Muscle of leg (tissue), 16 donors: ENCODE measurements at places on chromosomes 7 and 10. TPM values are rescaled to one million over a fixed set of nuclear protein-coding genes. Genes with fewer than 3 reads are reported as not detected.

DNA sequence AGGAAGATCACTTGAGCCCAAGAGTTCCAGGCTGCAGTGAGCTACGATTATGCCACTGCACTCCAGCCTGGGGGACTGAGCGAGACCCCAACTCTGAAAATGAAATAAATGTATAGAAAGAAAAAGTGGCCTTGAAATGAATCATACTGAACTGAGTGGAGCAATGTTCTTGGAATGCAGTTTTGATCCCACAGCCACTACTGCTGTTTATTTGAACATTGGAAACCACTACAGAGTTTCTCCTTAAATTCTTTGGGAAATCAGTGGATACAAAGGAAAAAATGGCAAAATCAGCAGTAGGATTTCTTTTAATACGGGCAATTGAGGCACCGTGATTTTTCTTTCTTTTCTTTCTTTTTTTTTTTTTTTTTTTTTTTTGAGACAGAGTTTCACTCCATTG lies 637.4 kb downstream of the GALNT17 start:
- no peak for DNase-seq

DNA sequence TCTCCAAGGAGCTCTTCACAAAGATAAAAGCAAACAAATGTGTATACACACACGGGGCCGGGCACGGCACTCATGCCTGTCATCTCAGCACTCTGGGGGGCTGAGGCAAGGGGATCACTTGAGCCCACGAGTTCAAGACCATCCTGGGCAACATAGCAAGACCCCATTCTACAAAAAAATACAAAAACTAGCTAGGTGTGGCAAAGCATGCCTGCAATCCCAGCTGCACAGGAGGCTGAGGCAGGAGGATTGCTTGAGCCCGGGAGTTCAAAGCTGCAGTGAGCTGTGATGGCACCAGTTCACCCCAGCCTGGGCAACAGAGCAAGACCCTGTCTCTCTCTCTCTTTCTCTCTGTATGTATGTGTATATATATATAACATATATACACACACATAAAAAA lies 22.3 kb downstream of the TTYH3 start:
- DNase-seq = no peak

GRCh38 chr10:70087616-70088307 lies 35.1 kb downstream of the MACROH2A2 start:
- DNase-seq = no peak

The OR9A4 gene
- 0.21 TPM for polyA plus RNA-seq

GRCh38 chr10:84156768-84157167 lies 16.8 kb upstream of the GPR15LG start:
- DNase-seq = no peak

- DNase-seq = no peak
These were observed 41.8 kb downstream of the FAM20C start for GRCh38 chr7:234051-234707.

GRCh38 chr7:159141167-159141566 lies 3.5 kb downstream of the VIPR2 start:
- DNase-seq = no peak

DNA sequence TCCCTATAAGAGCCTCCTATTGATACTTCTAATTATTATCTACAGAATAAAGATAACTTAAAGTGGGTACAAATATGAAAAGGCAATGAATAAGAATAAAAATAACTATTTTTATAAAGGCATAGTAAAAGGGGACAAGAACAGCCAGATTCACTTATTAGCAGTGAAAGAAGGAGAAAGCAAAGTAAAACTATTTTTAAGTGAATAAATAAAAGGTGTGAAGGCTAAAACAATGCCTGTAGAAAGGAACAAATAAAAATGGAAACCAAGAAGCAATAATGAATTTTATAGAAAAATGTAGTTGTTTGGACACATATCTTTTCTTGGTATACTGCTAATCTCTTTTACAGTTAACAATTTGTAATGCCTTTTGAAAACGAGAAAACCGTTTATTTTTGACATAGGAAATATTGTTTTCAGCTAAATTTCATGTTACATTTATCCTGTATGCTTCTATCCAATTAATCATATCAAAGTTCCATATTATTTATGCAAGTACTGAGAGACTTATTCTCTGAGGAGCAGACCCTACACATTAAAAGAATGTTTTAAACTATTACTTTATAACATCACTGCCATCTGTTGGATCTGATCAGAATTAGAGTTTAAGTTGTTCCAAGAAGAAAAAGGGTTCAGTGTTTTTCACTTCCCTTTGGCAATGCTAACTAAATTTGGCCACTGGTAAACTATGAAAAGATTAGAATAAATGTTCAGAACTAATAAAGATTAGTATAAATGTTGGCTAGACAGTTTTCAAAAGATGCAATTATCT lies 59.1 kb downstream of the ARMC3 start:
- DNase-seq = peak; percentile 56

The LLCFC1 gene
- polyA plus RNA-seq = not detected

DNA sequence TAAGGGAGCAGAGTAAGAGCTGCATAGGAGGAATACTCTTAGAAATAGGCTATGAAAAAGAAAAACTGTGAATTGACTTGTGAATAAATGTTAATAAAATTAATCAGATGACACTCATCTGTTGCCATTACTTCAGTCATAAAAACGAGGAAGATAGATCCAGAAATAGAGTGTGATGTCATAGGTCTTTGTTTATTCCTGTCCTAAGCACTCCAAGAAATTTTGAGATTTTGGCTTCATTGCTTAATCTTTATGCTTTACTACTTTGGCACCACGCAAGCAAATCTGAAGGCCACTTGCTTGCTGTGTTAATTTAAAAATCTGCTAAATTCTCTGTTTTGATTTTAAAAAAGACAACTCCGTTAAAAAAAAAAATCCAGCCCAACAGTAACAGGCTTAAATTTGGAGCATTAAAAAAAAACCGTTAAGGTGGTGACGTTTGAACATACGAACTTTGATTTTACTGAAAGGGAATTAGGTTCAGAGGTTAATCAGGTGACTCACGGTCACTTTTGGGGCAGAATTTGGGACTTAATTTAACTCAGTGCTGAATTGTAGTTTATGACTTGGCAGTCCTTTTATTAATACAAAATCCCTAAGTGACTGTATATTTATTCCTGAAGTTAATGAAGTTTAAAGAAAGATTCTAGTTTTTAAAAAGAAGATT lies 3.4 kb downstream of the IFRD1 start:
- DNase-seq = peak; percentile 70

The RADIL gene
- polyA plus RNA-seq = 4.0 TPM

The ZNF804B gene
- not detected for polyA plus RNA-seq

- DNase-seq = peak; percentile 19
These were observed 175.7 kb upstream of the MEOX2 start for GRCh38 chr7:15862016-15862780.

DNA sequence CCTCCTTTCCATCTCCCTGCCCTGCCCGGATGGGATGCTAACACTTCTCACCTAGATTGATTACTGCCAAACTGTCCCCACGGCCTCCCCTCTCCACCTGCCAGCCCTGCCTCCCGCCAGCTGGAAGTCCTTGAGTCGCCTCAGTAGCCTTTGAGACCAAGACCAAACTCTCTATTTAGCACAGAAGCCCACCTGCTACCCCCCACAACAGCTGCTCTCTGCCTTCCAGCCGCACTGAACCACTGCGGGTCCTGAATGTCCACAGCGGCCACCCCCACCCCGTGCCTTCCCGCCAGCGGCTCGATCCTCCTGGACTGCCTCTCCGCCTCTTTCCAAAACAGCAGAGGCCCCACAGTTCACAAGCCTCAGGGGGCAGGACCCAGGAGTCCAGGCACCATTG lies 39.0 kb downstream of the FKBP6 start:
- DNase-seq = no peak

- DNase-seq = no peak
These were observed 64.1 kb downstream of the PTPRZ1 start for GRCh38 chr7:121936951-121937623.

The CYP2C8 gene
- 0.48 TPM for polyA plus RNA-seq

- DNase-seq = no peak
These were observed 78.7 kb upstream of the EN2 start for GRCh38 chr7:155378959-155379871.
